ENCODE measurements at places on chromosomes 7 and 10. TPM values are rescaled to one million over a fixed set of nuclear protein-coding genes. Genes with fewer than 3 reads are reported as not detected.

UTF1 gene
- not detected for total RNA-seq

STEAP4 gene
- 0.03 TPM for total RNA-seq

DLX6 gene
- not detected for total RNA-seq

SEMA3D gene
- 8.3 TPM for total RNA-seq

SORCS3 gene
- total RNA-seq: not detected

LRRD1 gene
- total RNA-seq: not detected

CALCR gene
- total RNA-seq: not detected

DMBT1 gene
- total RNA-seq: 0.07 TPM

INMT gene
- total RNA-seq: not detected

CALML5 gene
- 2.4 TPM for total RNA-seq

NUTM2E gene
- total RNA-seq: 0.20 TPM

PAX4 gene
- not detected for total RNA-seq

GPNMB gene
- 15.1 TPM for total RNA-seq

FXYD4 gene
- total RNA-seq: not detected

MYOZ1 gene
- total RNA-seq: not detected

ENTPD1 gene
- not detected for total RNA-seq

NUDT1 gene
- total RNA-seq: 71.6 TPM

AKR1C3 gene
- total RNA-seq: 0.56 TPM

SORBS1 gene
- 0.74 TPM for total RNA-seq

CHCHD1 gene
- 56.7 TPM for total RNA-seq

EPO gene
- 0.41 TPM for total RNA-seq

LIPF gene
- not detected for total RNA-seq

TOMM7 gene
- total RNA-seq: 280 TPM

FAM221A gene
- total RNA-seq: 0.67 TPM

LEP gene
- not detected for total RNA-seq

TACR2 gene
- not detected for total RNA-seq

NUTM2B gene
- total RNA-seq: 0.68 TPM

HIPK2 gene
- total RNA-seq: 20.1 TPM

FAM180A gene
- 2.6 TPM for total RNA-seq

PRKCQ gene
- 8.0 TPM for total RNA-seq

CYP3A4 gene
- total RNA-seq: not detected

ERVW-1 gene
- not detected for total RNA-seq

JAKMIP3 gene
- 0.04 TPM for total RNA-seq

CLRN3 gene
- not detected for total RNA-seq

SUN3 gene
- not detected for total RNA-seq

KCNH2 gene
- total RNA-seq: not detected

ATG9B gene
- 0.18 TPM for total RNA-seq

HYAL4 gene
- total RNA-seq: 0.17 TPM

SCART1 gene
- 0.58 TPM for total RNA-seq

ZNF775 gene
- 4.7 TPM for total RNA-seq

MMP21 gene
- total RNA-seq: not detected

KCND2 gene
- total RNA-seq: not detected

CYP3A5 gene
- 1.1 TPM for total RNA-seq

IGFBP1 gene
- total RNA-seq: not detected

BAMBI gene
- 3.6 TPM for total RNA-seq

HOXA3 gene
- total RNA-seq: 1.2 TPM

MALSU1 gene
- 70.6 TPM for total RNA-seq

MSRB2 gene
- 13.6 TPM for total RNA-seq

MMD2 gene
- total RNA-seq: not detected

LHFPL3 gene
- total RNA-seq: not detected

PDK4 gene
- total RNA-seq: not detected

TBXAS1 gene
- total RNA-seq: 2.1 TPM

HMX2 gene
- not detected for total RNA-seq

PRXL2A gene
- 53.7 TPM for total RNA-seq

ASB10 gene
- total RNA-seq: not detected
